CD14-positive monocyte (primary cell): ENCODE measurements at places on chromosomes 7 and 10.

DNA sequence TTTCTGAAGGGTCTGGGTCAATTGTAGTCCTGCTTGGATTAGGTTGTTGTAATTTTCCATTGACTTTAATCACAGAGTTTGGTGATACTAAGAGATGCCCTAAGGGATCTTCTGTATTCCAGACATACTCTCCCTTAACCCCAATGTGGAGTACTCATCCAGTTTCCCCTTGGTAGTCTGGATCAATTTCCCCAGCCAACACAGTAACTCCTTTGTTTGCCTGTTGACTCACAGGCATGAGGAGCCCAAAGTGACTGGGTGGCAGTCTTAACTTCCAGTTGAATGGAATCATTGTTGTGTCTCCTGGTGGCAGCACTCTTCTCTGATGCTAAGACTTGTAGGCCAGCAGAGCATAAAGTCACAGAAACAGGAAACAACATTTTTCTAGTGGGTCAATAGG is 41.5 kb upstream of the PIK3CG start:
- DNase-seq: no peak

DNA sequence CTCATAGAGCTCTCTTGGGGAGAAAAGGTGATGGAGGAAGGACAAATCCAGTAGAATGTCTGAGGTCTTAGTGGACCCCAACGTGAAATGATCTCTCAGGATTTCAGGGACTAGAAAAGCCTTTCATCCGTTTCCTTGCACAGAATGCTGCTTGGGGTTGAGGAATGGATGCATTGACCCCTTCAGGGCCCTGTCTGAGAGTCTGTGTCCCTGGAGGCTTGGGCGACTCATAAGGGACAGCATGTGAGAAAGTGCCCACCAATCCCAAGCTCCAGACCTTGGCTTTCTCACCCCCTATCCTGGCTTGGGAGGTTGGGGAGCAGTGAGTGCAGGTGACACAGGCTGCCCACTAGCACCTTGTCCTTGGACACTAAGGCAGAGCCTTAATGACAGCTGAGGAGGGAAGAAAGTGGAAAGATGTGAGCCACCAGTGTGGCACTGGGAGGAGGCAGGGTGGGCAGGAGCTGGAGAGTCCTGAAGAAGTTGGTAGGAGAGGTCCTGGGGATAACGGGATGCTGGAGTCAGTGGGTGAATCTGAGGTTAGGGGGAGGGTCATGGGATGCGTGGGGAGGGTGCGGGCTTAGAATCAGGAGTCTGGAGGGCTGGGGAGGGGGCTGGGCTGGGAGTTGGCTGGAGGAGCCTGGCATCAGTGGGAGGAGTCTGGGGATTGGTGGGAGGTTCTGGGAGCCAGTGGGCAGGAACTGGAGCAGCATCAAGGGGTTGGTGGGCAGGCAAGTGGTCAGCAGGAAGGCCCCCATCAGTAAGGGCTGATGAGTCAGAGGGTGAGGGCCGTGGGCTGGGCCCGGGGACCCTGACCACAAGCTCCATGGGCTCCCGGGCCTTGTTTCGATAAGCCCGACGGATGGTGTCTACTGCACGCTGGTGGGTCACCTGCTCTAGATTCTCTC is 8.6 kb downstream of the LZTS2 start:
- DNase-seq: no peak

DNA sequence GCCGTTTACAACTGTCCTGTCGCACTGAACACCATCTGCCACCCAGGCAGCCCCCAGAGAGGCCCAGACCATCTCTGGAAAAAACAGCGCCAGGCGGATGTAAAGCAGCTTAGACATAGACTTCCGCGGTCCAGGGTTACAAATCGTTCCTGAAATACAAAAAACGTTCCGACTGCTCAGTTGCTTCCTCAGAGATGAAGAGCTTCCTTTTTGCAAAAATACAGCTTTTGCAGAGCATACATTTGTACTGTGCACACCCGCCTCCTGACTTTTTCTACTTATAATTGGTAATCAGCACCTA is 11.4 kb downstream of the DAGLB start:
- peak; percentile 69 for DNase-seq

- no peak for DNase-seq
These were observed 11.4 kb downstream of the XPNPEP1 start for GRCh38 chr10:109911903-109912302.

DNA sequence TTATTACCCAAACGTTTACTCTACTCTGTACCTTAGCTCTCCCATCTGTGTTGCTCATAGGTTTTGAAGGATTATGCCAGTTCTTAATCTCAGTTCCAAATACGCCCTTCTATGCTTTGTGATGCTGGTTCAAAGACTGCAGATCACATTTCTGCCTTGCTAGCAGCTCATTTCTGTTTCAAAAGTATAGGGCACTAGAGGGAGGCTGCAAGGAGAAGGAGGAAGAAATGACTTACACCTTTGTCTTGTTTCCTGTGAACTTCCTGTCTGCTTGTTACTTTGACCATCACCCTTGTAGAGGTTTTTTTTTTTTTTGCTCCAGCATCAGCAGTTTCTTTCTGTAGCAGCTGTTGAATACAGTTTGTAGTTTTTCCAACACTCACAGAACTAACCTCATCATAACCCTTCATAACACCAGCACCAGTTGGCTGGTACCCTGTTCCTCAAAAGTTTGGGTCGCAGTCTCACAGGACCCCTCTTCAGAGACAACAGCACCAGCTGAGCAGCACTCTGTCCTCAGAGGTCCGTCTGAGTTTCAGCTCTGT is 16.5 kb downstream of the SLK start:
- no peak for DNase-seq

- DNase-seq: no peak
These were observed 7.0 kb downstream of the NFKB2 start for GRCh38 chr10:102402512-102402896.

DNA sequence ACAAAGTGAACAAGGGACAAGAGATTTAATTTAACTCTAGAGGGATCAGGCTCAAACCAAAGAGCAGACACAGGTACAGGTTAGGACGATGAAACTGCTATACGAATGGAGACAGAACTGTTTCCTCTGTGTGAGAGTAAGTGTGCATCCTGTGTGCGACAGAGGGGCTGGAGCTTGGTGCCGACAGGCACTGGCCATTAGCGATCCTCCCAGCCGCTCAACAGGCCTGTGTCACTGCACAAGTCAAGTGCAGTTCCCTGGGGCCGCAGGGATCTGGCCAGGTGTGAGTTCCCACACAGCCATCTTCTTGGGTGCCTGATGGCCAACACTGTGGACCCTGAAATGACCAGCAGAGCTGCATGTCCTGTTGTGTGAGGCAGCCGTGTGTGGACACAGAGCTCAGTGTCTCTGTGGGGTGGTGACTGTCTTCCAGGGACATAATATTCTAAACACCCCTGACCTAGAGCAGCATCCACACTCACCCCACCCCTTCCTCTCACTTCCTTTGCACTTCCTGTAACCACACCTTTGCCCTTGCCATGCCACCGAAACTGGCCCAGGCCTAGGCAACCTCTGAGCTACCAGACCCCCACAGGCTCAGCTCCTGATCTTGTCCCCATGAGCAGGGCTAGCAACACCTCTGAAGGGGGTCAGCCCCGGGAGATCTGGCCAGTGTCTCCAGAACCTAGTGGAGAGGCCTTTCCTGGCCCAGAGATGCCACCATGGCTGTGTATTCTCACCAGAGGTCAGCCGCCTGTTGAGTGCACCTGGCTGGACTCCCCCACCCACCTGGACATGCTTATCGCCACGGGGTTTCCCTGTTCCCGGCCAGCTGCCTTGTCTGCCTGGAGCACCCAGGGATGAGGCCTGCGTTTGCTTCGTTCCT is 11.7 kb upstream of the TBRG4 start:
- DNase-seq: no peak

DNA sequence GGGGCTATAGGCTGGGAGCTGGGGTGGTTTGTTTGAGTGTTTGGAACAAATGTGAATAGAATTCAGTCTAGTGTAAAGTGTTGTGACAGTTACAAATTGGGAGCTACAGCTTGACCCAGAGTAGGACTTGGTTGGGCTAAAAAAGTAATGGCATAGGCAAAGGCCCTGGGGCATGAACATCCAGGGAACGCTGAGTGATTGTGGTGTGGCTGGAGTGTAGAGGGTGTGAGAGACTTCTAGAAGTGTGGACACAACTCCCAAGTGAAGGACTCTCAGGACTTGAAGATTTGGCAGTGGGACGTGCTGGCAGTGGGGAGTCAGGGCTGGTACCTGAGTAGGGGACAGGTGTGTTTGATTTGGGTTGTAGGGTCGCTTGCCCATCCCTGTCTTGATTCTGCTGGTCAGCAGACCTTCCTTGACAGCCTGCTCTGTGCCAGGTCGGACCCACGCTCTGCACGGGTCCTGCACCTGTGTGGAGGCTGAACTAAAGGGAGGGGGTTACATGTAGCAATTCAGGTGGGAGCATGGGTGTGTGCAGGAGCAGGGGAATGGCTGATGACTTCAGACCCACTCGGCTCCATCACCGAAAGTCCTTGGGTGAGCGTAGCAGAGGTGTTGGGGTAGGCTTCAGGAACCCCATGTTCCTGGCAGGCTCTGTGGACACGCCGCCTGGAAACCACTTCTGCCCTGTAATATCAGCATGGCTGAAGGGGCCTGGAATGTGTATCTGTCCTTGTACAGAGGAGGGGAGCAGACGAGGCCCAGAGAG is 43.3 kb downstream of the ZMIZ1 start:
- no peak for DNase-seq

DNA sequence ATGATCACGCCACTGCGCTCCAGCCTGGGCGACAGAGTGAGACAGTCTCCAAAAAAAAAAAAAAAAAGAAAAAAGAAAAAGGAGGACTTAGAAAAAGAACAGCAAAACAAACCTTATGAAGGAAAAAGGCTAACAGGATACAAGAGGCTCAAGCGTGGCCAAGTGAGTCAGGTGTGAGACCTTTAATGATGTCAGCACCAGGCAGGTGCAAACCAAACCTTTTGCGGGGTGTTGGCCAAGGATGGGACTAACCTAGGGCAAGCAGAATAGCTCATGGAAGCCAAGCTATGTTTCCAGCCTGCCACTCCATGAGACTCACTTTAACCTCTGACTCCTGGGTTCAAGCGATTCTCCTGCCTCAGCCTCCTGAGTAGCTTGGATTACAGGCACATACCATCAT is 11.3 kb upstream of the GNA12 start:
- no peak for DNase-seq

- DNase-seq: peak; percentile 60
These were observed 61.4 kb upstream of the NME8 start for GRCh38 chr7:37786741-37787569.

DNA sequence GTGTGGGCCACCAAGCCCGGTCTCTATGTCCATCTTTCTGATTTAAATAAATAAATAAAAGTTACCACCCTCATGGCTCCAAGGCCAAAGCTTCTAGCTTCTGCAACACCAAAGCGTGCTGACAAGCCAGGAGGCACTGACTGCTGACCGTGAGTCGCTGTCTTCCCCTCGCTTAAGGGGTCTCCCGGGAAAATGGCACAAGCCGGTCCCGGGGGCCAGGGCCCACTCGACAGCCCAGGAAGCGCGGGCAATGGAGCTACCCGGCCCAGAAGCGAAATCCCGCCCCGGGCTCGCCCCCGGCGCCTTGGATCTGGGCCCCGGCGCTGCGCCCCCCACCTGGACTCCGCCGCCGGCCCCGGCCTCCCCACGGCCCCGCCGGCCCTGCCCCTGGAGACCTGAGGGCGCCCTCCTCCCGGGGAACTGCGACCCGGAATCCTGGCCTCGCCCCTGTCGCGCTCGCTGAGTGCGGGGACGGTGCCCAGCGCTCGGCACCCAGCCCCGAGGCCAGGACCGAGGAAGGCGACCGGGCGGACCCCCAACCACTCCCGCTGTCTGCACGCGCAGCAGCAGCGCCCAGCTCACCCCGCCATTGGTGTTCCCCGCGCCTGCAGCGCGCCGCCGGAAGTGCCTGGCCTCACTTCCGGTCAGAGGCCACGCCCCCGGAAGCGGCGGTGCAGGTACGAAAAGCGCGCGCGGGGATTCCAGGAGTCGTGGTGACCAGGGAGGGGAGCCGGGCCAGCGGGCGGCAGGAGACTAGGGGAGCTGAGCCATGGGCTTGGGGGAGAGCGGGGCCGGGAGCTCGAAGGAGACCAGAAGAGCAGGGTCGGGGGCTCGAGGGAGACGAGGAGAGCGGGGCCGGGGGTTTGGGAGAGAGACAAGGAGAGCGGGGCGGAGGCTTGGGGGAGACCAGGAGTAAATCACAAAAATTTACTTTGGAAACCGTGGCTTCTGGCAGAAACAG is at the start of the genes MRM2 and NUDT1:
MRM2 (minus strand) TSS at position 626 of the 961 bp plus-strand sequence; CDS start at position 590, 36 bp downstream.
NUDT1 (plus strand) TSS at position 647 of the 961 bp plus-strand sequence. CDS start 2,349 bp downstream, outside the sequence.
- peak; percentile 81 for DNase-seq

- DNase-seq: no peak
These were observed 54.0 kb upstream of the ADGRA1 start for GRCh38 chr10:133033742-133034048.

DNA sequence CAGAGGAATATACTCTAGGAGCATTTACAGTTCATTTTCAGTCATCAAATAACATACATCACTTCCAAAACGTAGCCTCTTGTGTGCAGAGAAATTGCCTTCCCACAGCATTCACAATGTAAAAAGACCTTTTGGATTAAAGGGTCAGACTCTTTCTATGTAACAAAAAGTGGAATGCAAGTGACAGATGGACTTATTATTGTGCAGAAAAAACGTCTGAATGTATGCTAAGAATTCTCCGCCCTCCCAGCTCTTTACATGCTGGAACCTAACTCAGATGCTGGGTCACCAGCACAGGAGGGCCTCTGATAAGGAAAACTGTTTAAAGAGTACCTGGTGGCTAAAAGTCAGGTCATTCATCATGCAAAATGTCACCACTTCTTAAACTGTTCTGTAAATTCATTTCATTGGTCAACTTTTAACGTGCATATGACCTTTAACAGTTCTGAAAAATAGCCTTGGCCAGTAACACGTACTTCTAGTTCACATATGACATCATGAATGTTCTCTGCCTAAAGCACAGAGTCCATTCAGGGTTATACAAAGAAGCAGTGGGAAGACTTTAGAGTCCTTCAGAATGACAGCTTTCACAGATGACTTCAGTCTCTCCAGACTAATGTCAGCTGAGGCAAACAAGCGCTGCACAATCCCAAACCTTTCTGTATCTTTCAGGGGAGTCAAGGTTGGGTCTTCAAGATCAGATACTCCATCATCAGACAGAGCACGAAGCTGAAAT is 58.6 kb downstream of the GSDME start:
- no peak for DNase-seq

GRCh38 chr7:134153493-134154136 is 26.5 kb downstream of the LRGUK start:
- DNase-seq: no peak

- no peak for DNase-seq
These were observed 23.0 kb upstream of the ZNF488 start for GRCh38 chr10:47406870-47407691.

DNA sequence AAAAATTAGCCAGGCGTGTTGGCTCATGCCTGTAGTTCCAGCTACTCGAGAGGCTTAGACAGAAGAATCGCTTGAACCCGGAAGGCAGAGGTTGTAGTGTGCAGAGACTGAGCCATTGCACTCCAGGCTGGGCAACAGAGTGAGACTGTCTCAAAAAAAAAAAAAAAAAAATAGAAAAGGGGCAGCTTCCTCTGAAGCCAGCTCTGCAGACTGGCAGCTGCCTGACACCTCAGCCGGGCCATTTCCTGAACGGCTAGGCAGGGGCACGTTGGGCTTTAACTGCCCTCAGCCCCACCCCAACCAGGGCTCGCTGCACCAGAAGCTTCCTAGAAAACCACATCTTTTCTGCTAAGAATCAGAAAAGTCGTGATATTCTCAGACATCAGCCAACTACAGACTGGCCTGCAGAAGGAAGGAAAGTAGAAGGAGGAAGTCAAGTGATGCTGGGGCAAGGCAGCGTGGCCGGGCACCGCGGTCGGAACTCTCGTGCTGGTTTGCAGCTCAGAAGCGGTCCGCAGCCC is 38.0 kb downstream of the PRKAG2 start:
- peak; percentile 84 for DNase-seq
